ENCODE measurements at places on chromosomes 7 and 10.

DNA sequence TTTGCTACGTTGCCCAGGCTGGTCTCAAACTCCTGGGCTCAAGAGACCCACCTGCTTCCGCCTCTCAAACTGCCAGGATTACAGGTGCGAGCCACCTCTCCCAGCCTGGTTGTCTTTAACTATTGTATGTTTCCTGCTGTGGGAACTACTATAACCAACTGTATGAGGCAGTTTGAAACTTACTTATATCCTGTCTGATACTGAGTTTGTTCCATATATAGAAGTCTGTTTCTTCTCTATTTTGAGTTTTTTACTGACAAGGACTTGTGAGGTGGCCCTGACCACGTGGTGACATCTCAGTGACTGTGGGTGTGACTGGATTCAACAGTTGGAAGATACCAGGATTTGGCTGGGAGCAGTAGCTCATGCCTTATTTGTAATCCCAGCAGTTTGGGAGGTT, 14.2 kb downstream of the FBH1 start:
- no peak for DNase-seq

GRCh38 chr10:104903433-104903832, 262.3 kb downstream of the SORCS3 start:
- no peak for DNase-seq

GRCh38 chr10:22252224-22252800, 34.5 kb upstream of the EBLN1 start:
- no peak for DNase-seq

DNA sequence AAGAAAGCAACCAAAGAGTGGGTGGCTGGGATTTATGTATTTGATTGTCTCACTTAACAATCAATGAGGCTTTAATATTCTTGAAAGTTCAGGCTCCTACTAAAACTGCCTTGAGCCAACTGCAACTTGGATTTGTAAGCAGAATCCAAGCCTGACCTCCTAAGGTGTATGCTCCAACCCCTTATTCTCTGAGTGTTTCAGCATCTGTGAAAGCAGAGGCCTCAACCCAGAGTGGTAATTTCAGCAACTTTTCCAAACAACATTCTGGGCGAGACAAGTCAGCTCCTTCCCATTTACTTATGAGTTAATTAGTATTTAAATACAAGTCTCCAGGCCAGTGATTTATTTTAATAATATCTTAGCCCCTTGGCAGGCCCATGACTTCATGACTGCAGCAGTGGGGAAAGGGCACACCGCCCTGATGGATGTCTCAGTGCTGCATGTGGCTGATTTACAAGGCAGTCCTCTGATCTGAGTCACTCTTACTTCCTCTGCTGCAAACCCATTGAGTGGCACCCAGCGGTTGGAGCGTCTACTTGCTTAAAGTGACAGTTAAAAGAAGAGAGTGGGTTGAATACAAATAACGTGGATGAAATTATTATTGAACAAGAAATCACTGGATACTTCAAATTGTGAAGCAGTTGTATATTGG, 209.1 kb downstream of the TRIL start:
- DNase-seq, result no peak

DNA sequence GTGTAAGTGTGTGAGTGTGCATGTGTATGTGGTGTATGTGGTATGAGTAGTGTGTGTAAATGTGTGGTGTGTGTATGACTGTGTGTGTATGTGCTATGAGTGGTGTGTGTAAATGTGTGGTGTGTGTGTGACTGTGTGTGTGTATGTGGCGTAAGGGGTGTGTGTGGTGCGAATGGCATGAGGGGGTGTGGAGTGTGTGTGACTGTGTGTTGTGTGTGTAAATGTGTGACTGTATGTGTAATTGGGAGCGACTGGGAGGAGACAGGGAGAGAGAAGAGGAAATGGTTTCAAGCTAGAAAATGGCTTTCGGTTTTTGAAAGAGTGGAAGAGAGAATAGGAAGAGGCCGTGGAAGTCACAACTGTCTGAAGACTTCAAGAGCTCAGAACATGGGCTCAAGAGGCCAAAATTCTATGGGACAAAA, 23.6 kb upstream of the GATAD1 start:
- no peak for DNase-seq

GRCh38 chr7:29815181-29816105, 9.1 kb downstream of the WIPF3 start:
- DNase-seq, result no peak

- no peak for DNase-seq
Measured at GRCh38 chr7:50832744-50833143, 50.0 kb upstream of the GRB10 start.

GRCh38 chr10:79019441-79020014, 49.2 kb upstream of the ZMIZ1 start:
- DNase-seq, result no peak

DNA sequence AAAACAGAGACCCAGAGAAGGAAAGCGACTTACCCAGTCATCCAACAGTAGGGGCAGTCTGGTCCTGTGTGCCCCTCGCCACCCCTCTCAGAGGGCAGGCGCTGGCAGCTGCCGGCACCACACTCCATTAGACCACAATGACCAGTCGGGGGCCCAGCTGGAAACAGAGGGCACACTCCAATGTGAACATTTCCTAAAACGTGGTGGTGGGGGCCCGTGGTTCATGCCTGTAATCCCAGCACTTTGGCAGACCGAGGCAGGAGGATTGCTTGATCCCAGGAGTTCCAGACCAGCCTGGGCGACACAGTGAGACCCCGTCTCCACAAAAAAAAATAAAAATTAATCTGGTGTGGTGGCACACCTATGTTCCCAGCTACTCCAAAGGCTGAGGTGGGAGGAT, 912 bp upstream of the OAT start:
- no peak for DNase-seq

- no peak for DNase-seq
Measured at GRCh38 chr10:70906031-70906783, 17.8 kb upstream of the PCBD1 start.

GRCh38 chr7:46288861-46289260, 367.8 kb upstream of the IGFBP3 start:
- DNase-seq, result no peak

GRCh38 chr7:37945336-37945735, 24.9 kb downstream of the EPDR1 start:
- DNase-seq, result no peak

GRCh38 chr10:125343983-125344382, 183.6 kb upstream of the CTBP2 start:
- DNase-seq, result no peak

- DNase-seq, result peak; percentile 28
Measured at GRCh38 chr10:113520690-113521474, 32.0 kb upstream of the HABP2 start.

DNA sequence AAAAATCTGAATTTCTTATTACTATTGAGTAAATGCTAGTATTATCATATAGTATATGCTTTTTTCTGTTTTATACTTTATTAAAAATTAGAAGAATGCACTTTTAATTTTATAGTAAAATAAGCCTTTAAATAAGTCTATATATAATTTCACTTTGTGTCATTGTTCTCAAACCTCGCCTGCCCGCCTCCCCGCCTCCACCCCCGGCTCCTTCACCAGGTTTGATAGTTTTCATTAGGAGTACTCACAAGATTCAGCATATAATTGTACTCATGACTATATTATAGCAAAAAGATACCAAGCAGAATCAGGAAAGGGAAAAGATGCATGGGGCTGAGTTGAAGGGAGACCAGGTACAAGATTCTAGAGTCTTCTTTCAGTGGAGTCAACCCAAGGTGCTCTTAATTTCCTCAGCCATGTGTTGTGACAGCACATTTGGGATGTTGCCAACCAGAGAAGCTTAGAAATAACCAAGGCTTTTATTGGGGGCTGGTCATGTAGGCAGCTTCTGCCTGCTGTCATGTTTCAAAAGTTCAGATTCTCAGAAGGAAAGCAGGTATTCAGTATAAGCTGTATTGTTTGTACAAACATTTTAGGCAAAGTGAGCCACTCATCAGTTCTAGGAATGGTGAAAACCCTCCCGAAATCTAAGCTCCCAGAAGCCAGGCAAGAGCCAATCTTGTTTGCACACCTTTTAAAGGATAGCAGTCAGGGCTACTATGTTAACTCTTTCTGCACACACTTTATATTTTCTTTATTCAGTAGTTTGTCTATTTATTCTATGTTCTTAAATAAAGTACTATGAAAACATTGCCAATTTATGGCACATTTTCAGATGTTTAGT, 12.3 kb downstream of the NHLRC2 start:
- DNase-seq, result no peak

DNA sequence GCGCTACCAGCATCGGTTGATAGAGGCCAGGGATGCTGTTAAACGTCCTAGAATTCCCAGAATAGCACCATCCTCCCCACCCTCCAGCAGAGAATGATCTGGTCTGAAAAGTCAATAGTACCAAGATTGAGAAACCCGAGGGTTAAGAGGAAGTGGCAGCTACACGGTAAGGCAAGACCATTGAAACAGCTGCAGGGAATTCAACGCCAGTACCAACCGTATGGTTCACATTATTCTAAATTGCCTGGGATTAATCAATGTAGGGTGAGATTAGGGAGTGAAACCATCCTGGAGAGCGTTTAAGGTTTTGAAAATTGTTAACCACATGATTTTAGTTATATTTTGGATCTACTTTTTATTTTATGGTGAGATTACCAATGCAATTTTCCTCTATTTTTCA, 352.2 kb downstream of the PRPF18 start:
- DNase-seq, result no peak

GRCh38 chr7:100141555-100141949, 7.2 kb upstream of the LAMTOR4 start:
- DNase-seq, result no peak

- DNase-seq, result no peak
Measured at GRCh38 chr10:109929501-109930219, 6.3 kb upstream of the XPNPEP1 start.

GRCh38 chr7:114979803-114980507, 58.1 kb downstream of the MDFIC start:
- DNase-seq, result no peak

GRCh38 chr10:60708666-60709065, 69.6 kb upstream of the CDK1 start:
- DNase-seq, result no peak

- DNase-seq, result peak; percentile 63
Measured at GRCh38 chr7:28298870-28299518, 113.3 kb upstream of the CREB5 start.

- DNase-seq, result no peak
Measured at GRCh38 chr10:12228851-12229250, 32.9 kb downstream of the CDC123 start.

DNA sequence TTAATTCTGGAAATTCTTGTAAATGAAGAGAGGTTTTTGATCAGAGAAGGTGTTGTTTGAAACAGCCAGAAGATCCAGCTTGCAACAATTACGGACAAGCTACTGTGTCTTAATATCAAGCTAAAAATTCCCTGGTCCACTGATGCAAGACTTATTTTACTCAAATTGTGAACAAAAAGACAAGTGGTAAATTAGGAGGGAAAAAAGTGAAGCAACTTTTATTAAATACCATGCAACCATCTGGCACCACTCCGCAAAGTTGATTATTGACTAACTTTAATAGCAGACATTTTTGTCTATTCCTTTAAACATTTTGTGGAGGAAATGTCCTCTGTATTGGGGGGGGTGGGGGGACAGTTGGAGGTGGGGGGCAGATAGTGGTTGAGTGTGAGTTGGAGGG, 5.1 kb upstream of the CAV2 start:
- no peak for DNase-seq

DNA sequence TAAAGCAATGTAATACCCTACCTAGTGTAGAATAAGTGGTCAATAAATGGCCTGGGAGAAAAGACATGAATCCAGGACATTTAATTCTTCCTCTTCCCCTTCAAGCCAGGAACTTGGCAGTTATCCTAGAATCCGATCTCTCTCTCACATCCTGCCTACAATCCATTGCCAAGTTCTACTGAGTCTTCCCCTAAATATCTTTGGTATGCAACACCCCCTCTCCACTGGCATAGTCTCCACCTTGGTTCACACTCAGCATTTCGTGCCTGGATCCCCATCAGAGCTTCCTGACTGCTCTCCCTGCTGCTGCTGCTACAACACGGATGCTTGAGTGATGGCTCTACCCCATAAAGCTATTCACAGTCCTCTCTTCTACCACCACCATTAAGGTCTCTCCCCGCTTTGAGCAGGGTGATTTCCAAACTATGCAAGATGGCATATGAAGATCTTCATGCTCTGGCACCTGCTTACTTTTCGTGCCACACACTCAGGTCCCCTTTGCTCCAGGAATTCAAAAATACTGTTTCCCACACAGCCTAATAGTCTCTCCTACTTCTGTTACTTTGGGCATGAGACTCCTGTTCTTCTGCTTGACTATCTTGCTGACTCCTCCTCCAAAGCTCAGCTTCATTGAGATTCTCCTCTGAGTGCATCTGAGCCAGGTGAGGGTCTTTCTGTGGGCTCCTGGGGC, 4.8 kb downstream of the ANK3 start:
- no peak for DNase-seq

GRCh38 chr10:62054408-62054807, 152.9 kb downstream of the ARID5B start:
- no peak for DNase-seq

- DNase-seq, result no peak
Measured at GRCh38 chr10:14592566-14592965, 182.1 kb downstream of the FAM107B start.

DNA sequence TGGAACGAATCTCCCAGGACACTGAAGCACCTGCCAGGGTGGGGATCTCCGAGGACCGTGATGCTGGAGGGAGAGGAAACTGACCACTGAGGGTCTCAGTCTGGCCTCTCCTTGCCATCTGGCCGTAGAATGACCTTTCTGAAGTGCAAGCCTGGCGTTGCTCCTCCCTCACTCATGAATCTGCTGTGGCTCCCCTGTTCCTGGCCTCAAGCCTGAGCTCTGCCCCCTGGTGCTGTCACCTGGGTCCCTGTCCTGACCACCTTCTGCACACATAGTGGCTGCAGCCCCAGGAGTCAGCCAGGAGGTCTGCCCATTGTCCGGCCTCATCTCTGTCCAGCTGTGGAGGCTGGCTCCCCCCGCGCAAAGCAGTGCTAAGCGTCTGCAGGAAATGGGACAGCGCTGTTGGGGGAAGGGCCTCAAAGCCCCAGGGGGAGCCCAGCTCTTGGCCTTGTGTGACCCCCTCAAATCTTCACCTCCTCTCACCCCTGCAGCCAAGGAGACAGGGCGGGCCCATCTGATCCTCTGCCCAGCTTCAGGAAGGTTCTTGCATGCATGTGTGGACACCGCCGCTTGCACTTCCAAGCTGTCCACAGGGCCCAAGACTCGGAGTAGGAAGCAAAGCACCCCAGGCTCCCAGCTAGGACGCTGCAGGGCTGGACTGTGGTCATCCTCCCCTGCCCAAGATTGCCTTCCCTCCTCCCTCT, 65.7 kb downstream of the MYL10 start:
- no peak for DNase-seq

DNA sequence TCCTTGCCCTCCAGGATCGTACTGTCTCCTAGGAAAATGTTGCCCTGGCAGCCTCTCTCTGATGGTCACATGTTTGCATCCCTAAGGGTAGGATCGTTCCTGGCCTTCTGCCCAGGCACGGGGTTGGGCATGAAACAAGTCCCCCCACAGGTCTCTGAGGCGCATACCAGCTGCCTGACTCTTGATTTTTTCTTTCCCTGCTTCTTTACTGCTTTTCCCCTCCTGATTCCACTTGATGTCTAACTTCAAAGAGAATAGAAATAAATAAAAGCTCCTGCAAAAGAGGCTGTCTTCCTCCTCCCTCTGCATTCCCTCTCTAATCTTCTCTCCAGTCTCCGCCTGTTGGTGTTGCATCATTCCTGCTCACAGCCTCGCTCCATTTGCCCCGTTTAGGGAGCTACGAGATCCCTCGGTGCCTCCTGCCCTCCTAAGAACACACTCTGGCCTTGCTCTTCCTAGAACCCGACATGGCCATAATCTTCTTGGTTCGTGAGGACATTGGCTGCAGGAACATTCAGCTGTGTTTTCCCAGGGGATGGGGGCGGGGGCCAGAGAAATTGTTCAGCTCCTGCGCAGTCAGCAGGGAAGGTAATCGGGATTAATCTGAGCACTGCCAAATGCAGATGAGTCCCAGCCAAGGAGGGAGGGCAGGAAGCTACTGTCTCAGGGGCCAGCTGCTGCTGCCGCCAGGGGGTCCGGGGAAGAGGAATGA, 26.0 kb downstream of the LEP start:
- peak; percentile 86 for DNase-seq

All from NCI-H1105 (cell line).